Mammary epithelial cell (primary cell): ENCODE measurements at places on chromosomes 16 and 17. TPM values are rescaled to one million over a fixed set of nuclear protein-coding genes. Genes with fewer than 3 reads are reported as not detected.
A peak's percentile ranks its signal among the peaks of the same experiment; 100 is the strongest.

Gene USH1G
- 0.23 TPM for polyA plus RNA-seq

Gene LGALS3BP
- polyA plus RNA-seq, result 109 TPM

Gene CCL14
- polyA plus RNA-seq, result not detected

Gene ITGAE
- 51.9 TPM for polyA plus RNA-seq

Gene TAT
- not detected for polyA plus RNA-seq

Gene DPEP3
- not detected for polyA plus RNA-seq

Gene MRC2
- polyA plus RNA-seq, result 64.3 TPM

Gene PDILT
- not detected for polyA plus RNA-seq

Gene P2RX5
- 4.7 TPM for polyA plus RNA-seq

Gene CACNG5
- polyA plus RNA-seq, result not detected

Gene MTHFSD
- polyA plus RNA-seq, result 11.3 TPM

Gene ERCC4
- polyA plus RNA-seq, result 2.5 TPM

Gene ATP2C2
- polyA plus RNA-seq, result not detected

Gene PLK1
- polyA plus RNA-seq, result 111 TPM

GRCh38 chr16:81799138-81799504 is 20.0 kb downstream of the PLCG2 start:
- no peak for DNase-seq

DNA sequence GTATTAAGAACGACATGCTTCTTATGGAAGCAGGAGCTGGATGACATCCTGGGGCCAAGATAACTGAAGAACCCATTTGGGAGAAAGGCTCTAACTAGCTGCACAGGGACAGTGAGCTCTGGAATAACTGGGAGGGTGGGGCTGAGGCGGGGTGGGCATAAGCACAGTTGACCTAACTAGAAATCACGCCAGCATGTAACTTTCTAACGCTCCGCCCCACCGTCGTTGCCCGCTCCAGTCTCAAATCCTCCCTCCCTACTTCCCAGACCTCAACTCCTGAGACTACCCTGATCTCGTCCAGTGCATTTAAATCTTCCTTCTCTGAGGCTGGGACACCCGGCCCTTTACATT is 436 bp downstream of the PHB1 start:
- no peak for DNase-seq

GRCh38 chr17:76687298-76688164 is 23.2 kb downstream of the MXRA7 start:
- no peak for DNase-seq

- no peak for DNase-seq
Measured at GRCh38 chr16:5059386-5060072, 6.2 kb downstream of the C16orf89 start.

- peak; percentile 72 for DNase-seq
Measured at GRCh38 chr16:21646721-21647561, 5.5 kb downstream of the IGSF6 start.

DNA sequence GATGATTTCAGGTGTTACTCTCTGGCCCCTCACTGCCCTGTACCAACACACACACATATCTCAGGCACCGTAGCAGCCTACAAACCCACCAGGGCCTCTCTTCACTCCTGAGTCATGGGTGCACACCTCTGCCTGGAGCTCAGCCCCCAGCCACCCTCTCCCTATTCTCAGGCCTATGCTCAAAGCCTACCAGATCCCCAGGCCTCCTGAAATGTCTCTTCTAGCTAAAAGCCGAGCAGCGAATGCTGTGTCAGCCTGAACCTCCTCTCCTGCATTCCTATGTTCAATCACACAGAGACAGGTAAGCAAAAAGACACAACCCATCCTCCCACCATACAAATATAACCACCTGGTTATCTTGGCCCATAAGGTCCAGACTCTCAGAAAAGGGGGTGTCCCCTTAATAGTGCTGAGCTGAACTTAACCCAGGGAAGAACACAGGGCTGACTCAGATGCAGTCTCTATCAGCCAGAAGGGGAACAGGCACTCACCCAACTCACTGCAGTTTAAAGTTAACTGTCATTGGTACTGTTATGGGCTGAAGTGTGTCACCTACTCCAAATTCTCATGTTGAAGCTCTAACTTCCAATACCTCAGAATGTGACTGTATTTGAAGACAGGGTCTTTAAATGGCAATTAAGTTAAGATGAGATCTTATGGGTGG is 62.0 kb upstream of the TEKT3 start:
- no peak for DNase-seq

DNA sequence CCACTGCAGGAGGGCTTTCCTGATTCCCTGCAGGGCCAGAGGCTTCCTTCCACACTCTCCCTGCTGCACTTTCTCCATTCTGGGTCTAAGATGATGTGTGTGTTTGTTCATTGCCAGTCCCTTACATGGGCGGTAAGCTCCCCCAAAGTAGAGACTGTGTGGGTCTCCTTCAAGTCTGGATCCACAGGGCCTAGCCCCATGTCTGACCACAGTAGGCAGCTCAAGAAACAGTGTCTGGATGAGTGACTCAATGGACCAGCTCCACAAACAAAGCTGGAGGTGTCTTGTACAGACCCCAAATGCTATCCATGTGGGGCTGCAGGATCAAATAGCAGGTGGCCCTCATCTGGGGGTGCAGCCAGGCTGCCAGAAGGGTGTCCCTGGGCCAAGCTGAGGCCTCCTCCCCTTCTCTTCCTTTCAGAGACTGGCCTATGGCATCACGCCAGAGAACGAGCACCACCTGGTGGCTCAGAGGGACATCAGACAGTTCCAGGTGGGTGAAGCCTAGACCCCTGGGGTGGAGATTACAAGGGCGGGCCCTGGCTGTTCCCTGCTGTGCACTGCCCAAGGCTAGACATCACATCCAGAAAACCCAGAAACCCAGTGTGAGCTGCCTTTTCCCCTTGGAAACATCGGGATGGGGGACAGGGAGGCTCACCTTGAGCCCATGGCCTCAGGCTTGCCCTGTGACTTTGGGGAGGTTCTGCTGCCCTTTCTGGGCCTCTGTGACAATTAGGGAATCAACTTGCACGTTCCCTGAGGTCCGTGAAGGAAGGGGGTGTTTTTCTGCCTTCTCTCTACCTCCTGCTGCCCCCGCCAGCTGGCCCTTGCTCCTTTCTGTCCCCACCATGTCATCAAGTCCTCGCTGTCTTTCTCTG is 45.9 kb downstream of the SLC6A2 start:
- peak; percentile 38 for DNase-seq

- no peak for DNase-seq
Measured at GRCh38 chr17:17700251-17700969, 19.2 kb downstream of the RAI1 start.

DNA sequence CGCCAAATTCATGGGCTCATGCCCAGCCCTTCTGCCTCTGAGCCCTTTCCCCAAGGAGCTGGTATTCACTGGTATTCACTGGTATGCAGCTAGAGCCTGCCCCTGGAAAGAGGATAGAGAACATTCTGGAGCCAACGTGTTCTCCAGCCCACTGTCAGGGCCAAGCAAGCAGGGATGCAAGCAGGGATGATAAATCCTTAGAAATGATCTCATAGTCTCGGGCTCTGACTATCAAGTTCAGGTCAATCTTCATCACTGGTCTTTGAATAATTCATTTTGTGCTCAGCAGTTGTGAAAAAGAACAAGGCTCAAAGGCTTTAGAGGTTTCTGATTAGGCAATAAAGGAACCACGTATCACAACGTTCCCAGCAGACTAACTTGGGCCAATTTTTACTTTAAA is 57.3 kb downstream of the CACNG5 start:
- no peak for DNase-seq

GRCh38 chr17:77602883-77603640 is 355.4 kb upstream of the TNRC6C start:
- no peak for DNase-seq

- no peak for DNase-seq
Measured at GRCh38 chr16:16788004-16788403, 409.1 kb downstream of the NPIPA7 start.

DNA sequence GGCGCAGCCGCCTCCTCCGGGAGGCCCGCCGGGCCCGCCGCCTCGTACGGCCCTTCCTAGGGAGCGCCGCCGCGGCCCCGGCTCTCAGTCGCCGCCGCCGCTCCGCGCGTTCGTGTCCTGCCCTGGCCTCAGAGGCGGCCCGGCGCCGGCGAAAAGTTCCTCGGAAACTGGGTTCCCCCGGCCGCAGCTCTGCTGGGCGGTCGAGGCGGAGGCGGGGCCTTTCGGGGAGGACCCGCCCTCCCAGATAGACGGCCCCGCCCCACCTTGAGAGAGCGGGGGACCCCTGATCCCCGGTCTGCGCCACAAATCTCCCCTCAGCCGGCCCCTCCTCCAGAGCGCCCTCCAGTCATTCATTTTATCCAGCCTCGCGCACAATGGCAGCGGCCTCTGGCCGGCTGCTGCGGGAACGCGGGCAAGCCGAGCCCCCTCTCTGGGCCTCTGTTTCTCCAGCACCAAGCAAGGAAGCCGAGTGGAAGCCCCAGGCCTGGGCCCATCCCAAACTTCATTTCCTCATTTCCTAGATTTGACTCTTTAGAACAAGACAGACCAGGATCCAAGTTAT is at the start of gene SREBF1:
Gene SREBF1 (minus strand): TSS at position 169 of the 562 bp plus-strand sequence. CDS start 169 bp downstream, outside the sequence.
- no peak for DNase-seq

- DNase-seq, result no peak
Measured at GRCh38 chr16:56417138-56417537, 8.2 kb downstream of the AMFR start.

GRCh38 chr17:36182176-36183000 is 6.0 kb upstream of the TBC1D3B start:
- DNase-seq, result no peak

DNA sequence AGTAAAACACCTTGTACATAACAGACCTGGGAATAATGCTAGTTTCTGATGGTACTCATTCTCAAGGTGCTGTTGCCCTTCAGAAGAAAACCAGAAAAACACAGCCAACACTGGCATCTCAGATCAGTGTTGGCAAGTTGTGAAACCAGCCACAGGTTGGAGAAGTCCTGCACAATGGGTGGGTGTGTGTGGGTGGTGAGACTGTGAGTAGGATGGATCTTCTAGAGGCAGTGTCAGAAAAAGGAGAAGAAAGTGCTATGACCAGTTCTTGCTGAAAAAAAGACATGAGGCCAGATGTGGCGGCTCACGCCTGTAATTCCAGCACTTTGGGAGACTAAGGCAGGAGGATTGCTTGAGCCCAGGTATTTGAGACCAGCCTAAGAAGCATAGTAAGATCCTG is 35.2 kb upstream of the SMIM36 start:
- DNase-seq, result no peak

DNA sequence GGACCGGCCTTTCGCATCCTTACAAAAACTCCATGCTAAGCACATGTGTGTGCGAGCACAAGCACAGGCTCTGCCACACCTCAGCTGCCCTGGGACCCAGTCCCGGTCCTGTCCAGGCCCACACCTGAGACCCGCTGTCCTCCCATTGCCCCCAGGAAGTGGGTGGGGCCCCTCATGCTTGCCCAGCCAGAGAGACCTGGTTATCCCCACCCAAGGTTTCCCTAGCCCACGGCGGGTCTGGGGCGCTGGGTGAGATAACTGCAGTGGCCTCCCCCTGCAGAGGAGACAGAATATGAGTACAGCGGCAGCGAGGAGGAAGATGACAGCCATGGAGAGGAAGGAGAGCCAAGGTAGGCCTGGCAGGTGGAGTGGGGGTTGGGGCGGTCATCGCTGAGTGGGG is 12.5 kb upstream of the C17orf107 start:
- DNase-seq, result no peak

DNA sequence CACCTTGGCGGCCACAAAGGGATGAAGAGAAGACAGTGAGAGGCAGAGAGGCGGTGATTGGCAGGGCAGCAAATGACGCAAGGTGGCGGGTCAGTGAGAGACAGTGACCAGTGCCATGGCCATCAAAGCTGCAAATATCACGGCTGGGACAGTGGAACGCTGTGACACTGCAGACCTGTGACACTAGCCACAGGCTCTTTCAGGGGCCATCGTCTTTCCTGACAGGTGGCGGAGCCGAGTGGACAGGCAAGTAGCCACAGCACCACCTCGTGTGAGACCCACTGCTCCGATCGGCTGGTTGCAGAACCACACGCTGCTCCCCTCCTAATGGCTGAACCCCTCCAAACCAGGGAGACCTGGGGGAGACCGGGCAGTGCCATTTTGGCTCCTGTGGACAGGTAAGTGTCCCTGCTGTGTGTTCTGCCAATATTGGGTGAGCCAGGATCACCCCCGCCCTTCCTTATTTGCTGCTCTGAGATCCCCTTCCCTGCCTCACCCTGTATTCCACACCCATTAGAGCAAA is 7.9 kb upstream of the ZNF778 start:
- DNase-seq, result no peak

- DNase-seq, result no peak
Measured at GRCh38 chr16:75195811-75196790, 10.9 kb downstream of the CTRB2 start.

- DNase-seq, result no peak
Measured at GRCh38 chr17:78211032-78211431, 3.0 kb upstream of the BIRC5 start.

GRCh38 chr17:66834919-66835454 is at the start of gene CACNG5:
Gene CACNG5 (plus strand): TSS chr17:66835117. CDS start chr17:66877333, 42,216 bp downstream.
- no peak for DNase-seq

GRCh38 chr16:1800701-1801100 is 7.2 kb upstream of the IGFALS start:
- no peak for DNase-seq

DNA sequence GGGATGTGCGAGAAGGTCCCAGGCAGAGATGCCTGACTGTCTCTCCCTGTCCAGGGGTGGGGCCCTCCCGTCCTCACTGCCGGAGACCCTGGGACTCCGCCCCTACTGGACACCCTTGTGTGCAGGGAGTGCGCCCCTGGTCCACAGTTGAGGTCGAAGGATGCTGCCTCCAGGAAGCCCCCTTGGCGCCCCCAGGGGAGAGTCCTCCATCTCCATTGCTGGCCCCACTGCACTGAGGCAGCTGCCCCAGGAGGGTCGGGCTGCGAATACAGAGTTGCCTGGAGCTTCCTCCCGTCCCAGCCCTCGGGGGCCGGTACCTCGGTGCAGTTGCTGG is 26.6 kb downstream of the CTU2 start:
- no peak for DNase-seq

GRCh38 chr17:75345514-75346167 is 56.4 kb upstream of the SLC25A19 start:
- DNase-seq, result no peak

DNA sequence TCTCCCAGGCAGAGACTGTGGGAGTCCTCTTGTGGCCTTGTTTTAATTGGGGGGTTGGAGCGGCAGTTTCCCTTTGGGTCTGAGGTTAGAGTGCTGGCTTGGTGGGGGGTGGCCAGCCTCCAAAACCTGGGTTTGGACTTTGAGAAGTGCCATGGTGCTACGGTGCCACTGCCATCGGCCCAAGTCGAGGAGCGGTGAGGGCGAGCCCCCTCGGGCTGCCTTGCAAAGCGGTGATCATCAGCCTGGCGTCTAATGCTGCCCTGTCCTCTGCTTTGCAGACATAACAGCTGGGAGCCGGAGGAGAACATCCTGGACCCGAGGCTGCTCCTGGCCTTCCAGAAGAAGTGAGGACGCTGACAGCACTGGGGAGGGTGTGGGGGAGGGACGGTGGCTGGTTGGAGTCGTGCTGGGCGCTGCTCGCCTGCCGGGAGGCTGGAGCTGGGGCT is 1.2 kb downstream of the CBX2 start:
- DNase-seq, result no peak

GRCh38 chr17:8152112-8152775 is at the start of gene PER1:
Gene PER1 (minus strand): TSS chr17:8152404. CDS start chr17:8150706, 1,698 bp downstream.
- peak; percentile 96 for DNase-seq

GRCh38 chr17:47404875-47405274 is 81.1 kb downstream of the EFCAB13 start:
- no peak for DNase-seq
